ENCODE measurements at places on chromosomes 11 and 22.

- no peak for DNase-seq
Measured at GRCh38 chr11:29124470-29124869, 892.4 kb downstream of the KCNA4 start.

DNA sequence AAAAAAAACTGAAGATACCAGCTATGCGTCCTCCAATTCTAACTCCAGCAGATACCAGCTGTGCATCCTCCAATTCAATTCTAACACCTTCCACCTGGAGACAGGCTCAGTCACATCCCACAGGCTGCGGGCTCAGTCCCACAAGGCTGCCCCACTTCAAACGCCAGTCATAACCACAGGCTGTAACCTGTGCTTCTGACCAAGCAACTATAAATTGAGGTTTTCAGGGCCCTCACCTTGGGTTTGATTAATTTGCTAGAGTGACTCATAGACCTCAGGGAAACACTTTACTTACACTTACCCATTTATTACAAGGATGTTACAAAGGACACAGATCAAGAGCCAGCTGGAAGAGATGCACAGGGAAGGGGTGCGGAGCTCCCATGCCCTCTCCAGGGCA lies 32.4 kb upstream of the MSANTD2 start:
- DNase-seq: no peak

DNA sequence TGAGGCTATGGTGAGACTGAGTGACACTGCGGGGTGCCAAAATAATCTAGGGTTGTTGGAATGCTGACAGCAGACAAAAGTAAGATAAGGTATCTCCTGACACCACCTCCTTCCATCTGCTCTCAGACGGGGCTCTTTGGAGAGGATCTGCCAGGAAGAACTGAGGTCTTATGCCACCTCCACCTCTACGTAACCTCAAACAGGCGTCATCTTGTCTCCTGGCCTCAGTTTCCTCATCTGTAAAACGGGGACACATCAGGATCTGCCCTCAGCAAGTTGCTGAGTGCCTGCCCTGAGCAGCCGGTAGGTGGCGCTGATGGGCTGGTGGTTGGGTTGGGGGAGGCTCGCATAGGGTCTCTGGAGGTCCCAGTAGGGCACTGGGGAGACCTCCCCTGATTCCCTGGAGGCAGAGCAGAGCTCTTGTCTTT lies 1.7 kb upstream of the MYEOV start:
- DNase-seq: peak; percentile 25

- DNase-seq: no peak
Measured at GRCh38 chr11:108624196-108624925, 30.8 kb upstream of the EXPH5 start.

DNA sequence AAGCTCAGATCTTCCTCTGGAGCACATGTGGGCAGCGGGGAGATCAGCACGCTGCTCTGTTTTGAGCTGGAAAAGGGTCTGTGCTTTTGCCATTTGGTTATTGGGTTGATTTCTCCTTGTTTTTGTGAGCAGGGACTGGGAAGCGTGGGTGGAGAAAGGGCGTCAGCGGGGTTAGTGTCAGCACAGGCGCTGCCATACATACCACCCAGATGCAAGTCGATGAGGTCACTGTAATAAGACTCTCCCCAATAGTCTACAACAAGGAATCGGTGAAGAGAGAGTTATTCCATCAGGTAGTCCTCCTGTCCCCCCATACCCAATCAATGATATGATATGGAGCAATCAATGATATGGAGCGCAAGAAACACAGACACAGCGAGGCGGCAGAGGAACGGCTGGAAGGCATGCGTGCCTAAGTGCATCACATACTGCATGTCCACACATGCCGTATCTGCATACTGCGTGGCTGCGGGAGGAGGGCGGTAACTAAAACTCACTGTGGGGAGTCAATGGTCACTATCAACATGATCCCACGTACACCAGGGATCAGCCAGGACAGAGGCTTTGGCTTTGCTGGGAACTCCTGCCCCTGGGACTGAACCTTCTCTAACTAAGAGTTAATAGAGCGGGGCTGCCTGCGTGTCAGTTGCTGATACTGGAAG lies 29.5 kb upstream of the BID start:
- no peak for DNase-seq

GRCh38 chr11:19499026-19499669 lies 213.5 kb upstream of the NAV2 start:
- no peak for DNase-seq

DNA sequence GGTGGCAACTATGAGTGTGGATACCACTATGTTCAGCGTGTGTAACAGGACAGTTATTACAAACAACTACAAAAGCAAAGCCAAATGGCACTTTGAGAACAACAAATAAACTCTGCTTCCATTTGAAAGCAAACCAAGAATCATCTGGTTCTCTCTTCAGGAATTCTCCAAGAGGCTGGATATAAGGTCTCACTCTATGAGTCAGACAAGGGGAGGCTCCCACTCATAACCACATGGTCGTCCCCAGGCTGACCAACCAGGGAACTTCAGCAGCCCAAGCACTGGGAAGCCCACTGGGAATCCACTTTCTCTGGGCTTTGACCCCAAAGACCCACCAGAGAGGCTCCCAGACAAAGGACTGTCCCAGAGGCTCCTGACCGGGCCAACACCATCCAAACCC lies 35.3 kb downstream of the DGCR2 start:
- no peak for DNase-seq

GRCh38 chr22:30606455-30607299 lies at the start of gene TCN2:
Gene TCN2, plus strand, starts transcription at chr22:30607174. Its CDS starts 158 bp downstream, at chr22:30607332.
- DNase-seq: peak; percentile 53

DNA sequence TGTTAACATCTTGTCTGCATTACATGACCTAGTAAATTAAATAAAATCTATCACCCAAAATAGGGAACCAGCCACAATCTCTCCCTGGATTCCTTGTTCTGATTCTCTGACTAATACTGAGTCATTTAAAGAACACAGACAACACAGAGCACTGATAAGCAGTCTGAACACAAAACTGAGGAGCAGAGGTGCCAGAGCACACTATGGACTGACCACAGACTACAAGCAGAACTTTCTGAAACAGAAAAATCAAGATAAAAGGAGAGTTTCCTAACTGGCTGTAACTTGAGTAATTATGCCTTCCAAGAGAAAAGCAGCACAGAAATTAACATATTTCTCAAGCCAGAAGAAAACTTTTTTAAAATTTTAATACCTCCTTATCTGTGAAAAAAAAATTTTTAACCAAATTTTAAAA lies 128.8 kb downstream of the SGSM3 start:
- DNase-seq: no peak

Data from nucleus accumbens (tissue), 56 donors.